Fibroblast of upper back skin (primary cell): ENCODE measurements at places on chromosomes 6 and 20.
A peak's percentile ranks its signal among the peaks of the same experiment; 100 is the strongest.

DNA sequence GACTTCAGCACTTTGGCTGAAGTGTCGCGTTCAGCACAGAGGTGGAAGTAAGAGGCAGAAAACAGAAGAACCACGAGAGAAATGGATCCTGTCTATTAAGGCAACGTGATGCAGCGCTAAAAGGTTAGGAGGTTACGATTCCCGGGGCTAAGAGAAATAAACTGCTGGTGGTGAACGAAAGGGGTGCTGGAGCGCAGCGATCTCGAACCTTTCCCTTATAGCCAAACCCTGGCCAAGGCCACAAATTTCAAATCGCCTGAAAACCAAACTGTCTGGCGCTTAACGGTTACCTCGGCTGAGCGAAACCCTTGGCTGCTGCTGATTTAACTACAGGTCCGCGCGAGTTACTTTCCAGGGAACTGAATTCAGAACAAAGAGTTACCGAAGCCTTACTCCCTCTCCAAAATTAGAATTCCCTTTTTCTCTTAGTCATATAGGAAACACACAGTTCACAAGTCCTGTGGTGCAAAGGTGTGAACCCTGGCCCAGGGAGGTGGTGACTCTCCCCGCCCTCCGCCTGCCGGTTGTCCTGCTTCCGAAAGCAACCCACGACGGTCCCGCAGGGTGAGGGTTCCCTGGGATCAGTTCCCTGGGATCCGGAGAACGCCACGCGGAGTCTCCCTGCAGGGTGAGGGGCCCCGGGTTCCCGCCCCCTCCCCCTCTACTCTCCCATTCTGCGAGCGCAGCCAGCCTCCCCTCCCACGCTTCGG, 1.3 kb upstream of the SLC35D3 start:
- DNase-seq = no peak

DNA sequence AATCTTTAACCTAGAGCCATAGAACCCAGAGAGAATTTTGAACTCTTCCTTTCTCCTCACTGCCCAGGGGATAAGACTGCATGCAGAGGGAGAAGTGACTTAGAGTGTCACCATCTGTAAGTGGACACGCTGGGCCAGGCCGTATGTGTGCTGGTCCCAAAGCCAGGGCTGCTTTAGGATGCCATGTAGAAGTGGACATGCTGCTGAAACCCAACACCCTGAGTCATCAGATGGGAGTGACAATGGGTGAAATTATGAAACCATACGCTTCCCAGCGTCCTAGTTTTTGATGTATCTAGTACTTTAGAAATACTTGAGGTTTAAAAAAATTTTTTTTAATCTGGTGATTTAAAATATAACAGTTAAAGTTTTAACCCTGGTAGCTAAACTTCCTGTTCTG, 191.1 kb downstream of the FNDC1 start:
- DNase-seq = peak; percentile 5

GRCh38 chr6:16769131-16769985, 8.1 kb upstream of the ATXN1 start:
- DNase-seq = peak; percentile 96

- peak; percentile 99 for DNase-seq
Observed at GRCh38 chr20:51360451-51361201, 181.9 kb downstream of the NFATC2 start.

- DNase-seq = no peak
Observed at GRCh38 chr20:34343458-34344211, 19.4 kb upstream of the ITCH start.
